Stimulated activated CD4-positive, alpha-beta T cell treated with anti-CD3 and anti-CD28 coated beads, Interleukin-1b, Interleukin-23, amount 100 ng/mL, for 1 hour (primary cell): ENCODE measurements at places on chromosomes 2 and 18.

DNA sequence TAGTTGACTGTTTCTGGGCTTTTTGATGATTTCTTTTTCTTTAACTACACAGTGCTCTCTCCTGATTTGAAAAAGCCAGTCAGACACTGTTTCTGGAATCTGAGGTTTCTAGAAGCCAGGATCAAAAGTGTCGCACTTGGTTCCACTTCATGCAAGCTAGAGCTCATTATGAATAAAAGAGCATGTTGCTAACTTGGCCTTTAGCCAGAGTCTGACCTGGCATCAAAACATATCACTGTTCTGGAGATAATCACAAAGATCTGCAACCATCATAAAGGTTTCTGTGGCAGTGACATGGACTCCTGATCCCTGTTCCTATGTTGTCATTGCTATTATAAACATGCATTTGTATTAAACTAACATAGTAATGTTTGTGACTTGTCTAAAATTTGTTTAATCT is 76.1 kb upstream of the MAPRE2 start:
- no peak for DNase-seq

GRCh38 chr2:121903037-121903689 is 147.7 kb downstream of the TSN start:
- no peak for DNase-seq

DNA sequence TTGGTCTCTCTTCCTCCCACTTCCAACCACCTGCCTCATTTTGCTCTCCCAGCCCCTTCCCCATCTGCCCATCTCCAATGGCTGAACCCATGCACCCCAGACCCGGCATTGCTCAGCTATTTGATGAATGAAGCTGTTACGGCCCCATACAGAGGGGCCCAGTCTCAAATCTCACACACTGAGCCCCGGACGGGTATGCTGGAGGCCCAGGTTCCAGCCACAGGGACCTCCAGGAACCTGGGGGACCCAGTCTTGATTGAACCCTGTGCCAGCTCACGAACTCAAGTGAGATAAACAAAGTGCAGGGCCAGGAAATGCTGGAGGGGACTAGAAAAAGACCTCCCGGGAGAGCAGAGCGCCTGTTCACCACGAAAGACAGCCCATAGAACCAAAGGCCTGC is 63.4 kb upstream of the TEX51 start:
- DNase-seq = no peak

GRCh38 chr2:167817908-167818307 is 429.5 kb downstream of the STK39 start:
- DNase-seq = no peak

- no peak for DNase-seq
Observed at GRCh38 chr18:11976315-11977152, 4.8 kb upstream of the IMPA2 start.

GRCh38 chr2:112755444-112755843 is 9.0 kb downstream of the CKAP2L start:
- no peak for DNase-seq

DNA sequence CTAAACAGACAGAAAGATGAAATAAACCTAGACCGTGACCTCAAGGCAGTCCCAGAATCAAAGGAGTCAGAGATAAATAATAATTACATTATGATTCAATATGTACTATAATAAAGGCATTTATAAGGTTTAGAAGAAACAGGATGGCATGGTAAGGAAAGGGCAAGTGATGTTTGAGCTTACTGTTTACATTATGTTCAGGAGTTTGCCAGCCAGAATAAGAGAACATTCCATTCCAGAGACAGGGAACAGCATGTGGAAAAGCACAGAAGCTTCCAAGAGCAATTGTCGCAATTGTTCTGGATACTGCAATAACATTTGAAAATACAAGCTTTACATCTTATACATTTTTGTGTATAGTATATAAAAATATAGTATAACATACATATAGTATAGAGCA is 50.0 kb upstream of the FRZB start:
- no peak for DNase-seq

- DNase-seq = no peak
Observed at GRCh38 chr2:33126552-33126951, 179.8 kb downstream of the LTBP1 start.

DNA sequence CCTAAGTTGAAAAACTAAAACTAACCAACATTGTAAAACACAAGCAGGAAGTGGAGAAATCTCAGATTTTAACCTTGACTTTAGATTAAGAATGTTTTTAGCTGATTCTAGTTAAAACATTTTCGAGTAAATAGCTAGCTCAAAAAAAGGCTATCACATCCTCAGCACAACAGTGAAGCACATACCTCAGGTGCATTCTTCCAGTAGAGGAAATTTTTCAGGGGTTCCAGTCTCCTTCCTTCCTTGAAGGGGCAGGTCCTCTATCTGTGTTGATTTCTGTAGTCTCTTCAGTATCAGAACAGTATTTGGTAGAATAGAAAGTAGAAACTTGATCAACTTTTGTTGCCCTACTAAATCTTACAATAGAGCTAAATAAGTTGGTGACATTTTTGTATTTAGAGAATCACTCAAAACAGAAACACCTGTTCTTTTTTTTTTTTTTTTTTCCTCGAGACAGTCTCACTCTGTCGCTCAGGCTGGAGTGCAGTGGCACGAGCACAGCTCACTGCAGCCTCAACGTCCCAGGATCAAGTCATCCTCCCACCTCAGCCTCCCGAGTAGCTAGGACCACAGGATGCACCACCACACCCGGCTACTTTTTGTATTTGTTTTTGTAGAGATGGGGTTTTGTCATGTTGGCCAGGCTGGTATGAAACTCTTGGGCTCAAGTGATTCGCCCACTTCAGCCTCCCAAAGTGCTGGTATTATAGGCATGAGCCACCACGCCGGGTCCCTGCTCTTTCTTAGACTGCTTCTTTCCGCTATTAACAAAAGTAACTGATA is 6.9 kb upstream of the GPR155 start:
- DNase-seq = no peak

GRCh38 chr2:85999061-85999831 is 106.4 kb downstream of the POLR1A start:
- no peak for DNase-seq

GRCh38 chr2:216696321-216696720 is 972 bp upstream of the IGFBP5 start:
- DNase-seq = no peak

DNA sequence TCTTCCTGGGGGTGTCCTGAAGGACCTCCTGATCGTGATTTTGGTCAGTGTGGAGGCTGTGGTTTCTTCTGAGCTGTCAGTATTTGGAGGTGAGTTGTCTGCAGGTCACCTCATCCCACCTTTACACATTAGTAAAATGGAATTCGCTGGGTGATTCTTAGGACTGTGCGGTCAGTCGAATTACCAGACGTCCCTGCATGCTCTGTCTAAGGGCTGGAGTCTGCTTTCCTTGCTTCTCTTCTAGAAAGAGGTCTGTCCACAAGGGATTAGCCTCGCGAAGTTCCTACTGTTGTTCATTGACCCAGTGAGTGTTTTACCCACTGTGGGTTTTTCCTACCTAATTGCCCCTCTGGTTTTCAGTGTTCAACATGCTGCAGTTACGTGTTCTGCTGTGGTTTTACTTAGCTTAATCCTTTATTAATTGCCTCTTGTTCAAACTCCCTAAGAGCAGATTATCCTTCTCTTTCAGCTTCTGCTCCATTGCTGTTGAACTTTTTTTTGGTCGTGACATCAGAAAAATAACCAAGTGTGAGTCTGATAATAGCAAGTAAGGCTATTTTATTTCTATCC is 183.4 kb downstream of the NEDD4L start:
- DNase-seq = no peak

GRCh38 chr18:56645415-56646016 is 5.6 kb upstream of the WDR7 start:
- DNase-seq = no peak

- no peak for DNase-seq
Observed at GRCh38 chr2:8514274-8514662, 167.6 kb upstream of the ID2 start.

GRCh38 chr2:240143276-240143675 is 2.8 kb upstream of the OTOS start:
- no peak for DNase-seq

DNA sequence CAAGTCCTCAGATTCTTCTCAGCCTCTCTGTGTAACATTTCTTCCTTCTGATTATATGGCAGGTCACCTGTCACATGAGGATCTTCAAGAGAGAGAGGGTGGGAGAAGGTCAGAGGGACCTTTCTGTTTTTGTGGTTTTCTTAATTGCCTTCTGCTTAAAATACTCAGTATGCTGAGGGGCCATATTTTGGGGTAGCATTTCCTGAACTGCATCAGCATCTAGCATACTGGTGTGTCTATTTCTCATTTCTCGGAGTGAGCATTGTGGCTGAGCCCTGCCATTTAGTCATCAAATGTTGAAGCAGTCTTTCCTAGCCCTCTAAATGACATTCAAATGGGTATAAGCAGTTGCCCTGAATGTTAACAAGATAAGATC is 162.7 kb downstream of the MYO3B start:
- no peak for DNase-seq

DNA sequence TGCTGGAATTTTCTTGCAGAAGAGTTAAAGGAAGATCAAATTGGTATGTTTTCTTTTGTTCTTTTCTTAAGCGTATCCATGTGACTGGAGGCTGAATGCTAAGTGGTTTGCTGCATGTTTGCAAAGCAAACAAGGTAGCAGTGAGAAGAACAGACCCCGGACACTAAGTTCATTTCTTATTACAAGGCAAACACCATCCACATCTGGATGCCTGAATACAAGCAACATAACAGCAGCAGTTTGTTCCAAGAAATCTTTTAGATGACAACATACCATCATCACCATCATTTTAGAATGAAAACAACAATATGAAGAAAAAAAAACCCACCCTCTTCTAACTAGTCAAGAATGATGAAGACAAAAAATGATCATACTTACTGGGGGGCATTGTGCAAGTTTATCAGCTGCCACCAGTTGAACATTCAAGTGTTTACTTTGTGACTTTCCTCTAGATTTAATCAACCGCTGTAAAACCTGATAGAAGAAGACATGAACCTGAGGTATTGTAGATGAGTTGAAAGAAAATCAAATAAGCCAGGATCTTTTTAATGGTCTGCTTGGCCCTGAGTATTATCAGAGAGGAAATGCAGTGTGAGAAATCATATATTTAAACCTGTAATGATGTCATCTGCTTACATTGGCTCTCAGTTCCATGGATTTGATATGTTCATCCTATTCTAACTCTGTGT is 25.0 kb upstream of the ARL5A start:
- DNase-seq = no peak

DNA sequence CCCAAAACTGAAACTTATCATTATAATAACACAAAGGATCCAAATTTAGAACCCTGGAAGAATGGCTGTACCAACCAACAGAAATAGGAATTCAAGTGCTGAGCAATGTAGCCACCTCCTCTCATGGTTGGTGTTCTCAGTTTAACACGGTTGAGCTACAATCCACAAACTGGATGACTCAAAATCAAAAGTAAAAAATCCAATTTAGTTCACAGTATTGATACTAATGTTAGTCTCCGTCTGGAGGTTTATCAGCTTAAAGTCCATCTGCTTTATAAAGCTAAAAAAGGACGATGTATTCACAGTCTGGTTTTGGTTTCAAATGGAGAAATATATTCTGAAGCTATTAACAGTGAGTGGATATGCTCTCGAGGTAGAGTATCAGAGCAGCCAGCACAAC is 40.5 kb downstream of the CNTNAP5 start:
- DNase-seq = no peak

- no peak for DNase-seq
Observed at GRCh38 chr2:204370172-204370718, 175.0 kb upstream of the PARD3B start.

- no peak for DNase-seq
Observed at GRCh38 chr2:174572556-174572955, 25.0 kb downstream of the WIPF1 start.

- no peak for DNase-seq
Observed at GRCh38 chr2:75390169-75390568, 170.6 kb downstream of the EVA1A start.

DNA sequence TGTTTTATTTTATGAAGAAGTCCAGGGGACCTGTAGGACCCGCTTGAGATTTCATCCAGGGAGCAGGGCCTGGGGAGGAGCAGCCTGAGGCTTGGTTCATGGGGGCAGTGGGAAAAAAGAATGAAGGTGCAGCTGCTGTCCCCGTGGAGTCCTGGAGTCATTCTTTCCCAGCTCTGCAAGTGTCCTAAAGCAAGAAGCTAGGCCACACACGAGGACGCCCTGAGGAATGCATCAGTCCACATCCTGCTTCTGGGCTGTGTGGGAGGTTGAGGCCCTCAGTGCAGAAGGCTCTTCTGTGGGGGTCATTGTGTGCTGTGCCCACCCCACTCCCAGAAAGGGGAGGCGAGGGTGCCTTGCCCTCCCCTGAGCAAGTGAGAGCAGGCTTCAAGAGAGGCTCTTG is 179.9 kb upstream of the HS6ST1 start:
- no peak for DNase-seq

DNA sequence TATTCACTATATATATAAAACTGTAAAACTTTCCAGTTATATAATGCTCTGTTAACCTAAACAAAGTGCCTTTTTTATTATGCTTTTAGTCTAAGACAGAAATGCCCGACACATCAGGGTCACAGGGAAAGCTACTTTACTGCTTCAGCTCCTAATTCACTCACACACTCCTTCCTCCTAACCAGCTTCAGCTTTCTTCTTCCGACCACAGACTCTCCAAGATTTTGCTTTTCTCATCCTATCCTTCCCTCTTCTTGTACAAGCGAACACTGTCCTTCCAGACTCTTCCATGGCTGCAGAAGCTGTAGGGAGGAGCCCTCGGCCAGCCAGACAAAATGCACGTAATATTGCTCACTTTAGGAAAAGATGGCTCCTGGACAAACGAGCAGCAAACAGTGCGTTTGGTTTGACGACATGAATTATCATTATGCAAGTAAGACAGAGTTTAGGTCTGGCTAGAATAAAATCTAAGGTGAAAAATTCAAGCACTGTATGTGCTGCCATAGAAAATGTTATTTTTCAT is 47.5 kb upstream of the HNRNPA3 start:
- DNase-seq = no peak

DNA sequence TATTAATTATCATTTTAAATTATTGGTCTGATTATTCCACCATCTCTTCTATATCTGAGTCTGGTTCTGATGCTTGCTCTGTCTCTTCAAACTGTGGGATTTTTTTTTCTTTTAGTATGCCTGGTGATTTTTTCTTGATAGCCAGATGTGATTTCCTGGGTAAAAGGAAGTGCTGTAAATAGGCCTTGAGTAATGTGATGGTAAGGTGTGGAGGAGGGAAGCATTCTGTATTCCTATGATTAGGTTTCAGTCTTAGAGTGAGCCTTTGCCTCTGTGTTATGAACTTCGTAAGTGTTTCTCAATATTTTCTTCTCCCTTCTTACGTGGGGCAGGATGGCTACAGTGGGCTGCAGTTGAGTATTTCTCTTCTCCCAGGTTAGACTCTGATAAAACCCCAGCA is 103.0 kb downstream of the EHBP1 start:
- no peak for DNase-seq

GRCh38 chr2:238700117-238700457 is 147.8 kb upstream of the TWIST2 start:
- DNase-seq = no peak

- DNase-seq = no peak
Observed at GRCh38 chr18:53375621-53376020, 848.8 kb downstream of the MBD2 start.
